ENCODE measurements at places on chromosomes 11 and 22.

DNA sequence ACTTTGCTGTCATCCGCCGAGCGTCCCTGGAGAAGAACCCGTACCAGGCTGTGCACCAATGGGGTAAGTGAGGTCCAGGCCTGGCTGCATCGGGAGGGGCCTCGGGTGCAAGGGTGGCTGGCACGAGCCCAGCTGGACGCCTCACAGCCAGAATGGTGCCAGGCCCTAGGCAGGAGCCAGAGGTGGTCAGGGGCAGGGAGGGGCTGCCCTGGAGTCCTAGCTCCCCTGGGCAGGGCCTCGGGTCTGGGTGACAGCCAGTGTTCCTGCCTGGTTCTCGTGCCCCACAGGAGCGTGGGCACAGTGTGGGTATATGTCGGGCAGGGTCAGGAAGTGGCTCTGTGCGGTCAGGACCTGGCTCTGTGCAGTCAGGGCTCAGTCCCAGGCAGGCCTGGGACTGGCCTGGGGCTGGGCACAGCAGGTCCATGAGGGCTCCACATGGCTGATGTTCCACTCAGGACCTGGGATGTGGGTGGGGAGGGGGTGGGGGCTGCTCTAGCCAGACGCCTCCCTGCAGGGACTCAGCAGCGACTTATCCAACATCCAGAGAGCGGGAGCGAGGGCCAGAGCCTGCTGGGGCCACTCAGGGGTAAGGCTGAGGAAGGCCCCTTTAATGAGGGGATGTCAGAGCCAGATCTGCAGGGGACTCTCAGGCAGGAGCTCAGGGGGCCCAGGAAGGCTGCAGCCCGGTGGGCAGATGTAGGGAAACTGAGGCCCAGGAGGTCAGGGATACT lies 1.2 kb downstream of the TSPAN32 start:
- no peak for DNase-seq

GRCh38 chr22:29842740-29843139 lies 4.7 kb upstream of the ASCC2 start:
- DNase-seq = no peak

- DNase-seq = no peak
These were observed 12.9 kb downstream of the MPEG1 start for GRCh38 chr11:59199546-59200422.

GRCh38 chr11:119316016-119316728 lies 758 bp downstream of the MCAM start:
- no peak for DNase-seq

DNA sequence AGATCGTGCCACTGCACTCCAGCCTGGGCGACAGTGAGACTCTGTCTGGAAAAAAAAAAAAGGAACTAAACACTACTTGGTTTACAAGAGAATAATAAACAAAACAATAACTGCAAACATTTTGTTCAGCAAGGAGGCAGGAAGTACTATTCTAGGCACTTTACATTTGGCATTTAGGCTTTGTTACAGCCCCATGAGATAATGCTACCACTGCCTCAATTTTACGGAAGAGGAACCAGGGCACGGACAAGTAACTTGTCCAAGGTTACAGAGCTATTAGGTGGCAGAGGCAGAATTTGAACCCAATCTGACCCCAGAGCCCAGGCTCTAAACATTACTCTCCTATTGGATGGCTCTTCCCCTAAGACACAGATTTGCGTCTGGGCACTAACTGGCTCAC lies 108.7 kb upstream of the AKIP1 start:
- no peak for DNase-seq

DNA sequence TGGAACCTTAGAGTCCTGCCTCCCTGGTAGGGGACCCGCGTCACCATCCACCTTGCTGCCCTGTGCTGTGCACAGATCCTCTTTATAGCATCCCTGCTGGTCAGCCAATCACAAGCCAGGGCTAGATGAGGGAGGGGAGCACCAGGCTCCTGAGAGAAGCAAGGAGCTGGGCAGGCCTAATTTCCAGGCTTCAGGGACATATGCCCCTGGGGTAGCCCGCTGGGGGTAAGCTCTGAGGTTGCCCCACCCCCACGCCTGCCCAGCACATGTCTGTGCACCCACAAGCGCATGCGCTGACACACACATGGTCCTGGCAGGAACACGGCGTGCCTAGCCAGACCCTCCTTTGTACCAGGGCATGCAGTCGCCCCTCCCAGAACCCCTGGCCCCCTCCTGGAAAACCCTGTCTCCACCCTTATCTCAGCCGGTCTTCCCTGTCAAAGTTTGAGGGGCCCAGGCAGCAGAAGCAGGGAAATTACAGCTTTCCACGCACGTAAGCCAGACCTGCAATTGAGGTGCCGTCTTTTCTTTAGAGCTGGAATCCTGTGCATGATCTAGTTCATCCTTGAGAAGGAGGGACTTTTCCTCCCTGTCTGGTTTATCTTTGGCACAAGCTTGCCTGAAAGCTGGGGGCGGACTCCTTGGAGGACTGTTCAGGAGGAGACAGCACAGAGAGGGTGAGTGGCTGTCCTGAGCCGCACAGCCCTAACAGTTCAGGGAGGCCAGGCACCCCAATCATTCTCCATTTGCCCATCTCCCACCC lies 2.1 kb downstream of the SSTR3 start:
- DNase-seq = no peak

GRCh38 chr11:123166071-123166559 lies 28.9 kb downstream of the CLMP start:
- DNase-seq = peak; percentile 47

All from neural crest cell (in vitro differentiated cells).